ENCODE measurements at places on chromosomes 3 and 15.
A peak's percentile ranks its signal among the peaks of the same experiment; 100 is the strongest.

DNA sequence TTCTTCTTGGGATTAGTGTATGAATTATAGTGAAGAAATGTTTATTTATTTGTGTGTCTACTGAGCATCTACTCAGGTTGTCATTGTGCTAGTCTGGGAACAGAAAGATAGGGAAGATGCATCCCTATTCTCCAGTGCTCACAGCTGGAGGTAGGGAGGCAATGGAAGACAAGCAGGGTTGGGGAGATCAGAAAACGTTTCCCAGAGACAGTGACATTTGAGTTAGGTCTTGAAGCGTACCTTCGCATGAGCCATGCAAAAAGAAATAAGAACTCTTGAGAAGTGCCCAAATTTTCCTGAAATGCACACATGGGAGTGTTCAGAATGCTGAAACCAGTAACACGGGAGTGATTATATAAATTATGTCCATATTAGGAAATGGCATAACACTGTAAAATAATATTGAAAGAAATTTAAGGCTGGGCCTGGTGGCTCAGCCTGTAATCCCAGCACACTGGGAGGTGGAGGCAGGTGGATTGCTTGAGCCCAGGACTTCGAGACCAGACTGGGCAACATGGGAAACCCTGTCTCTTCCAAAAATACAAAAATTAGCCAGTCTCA is 5.3 kb upstream of the CEMIP start:
- DNase-seq, result no peak

DNA sequence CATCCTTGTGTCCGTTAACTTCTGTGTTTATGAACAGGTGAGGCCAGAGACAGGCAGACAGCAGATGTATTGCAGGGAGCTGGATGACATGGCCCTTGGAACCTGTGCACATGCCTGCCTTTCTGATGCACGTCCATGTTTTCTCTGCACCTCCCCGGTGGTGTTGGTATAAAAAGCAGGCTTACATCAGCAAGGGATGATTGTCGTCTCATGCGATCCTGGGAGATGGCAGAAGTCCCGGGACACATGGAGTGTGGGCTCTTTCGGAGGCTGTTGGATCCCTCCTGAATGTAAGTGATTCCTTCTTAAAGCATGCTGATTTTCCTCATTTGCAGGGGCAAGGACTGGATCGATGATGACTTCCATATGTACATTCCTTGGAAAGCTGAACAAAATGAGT is 134.8 kb downstream of the SNRPN start:
- no peak for DNase-seq

- DNase-seq, result no peak
Observed at GRCh38 chr3:185726254-185726967, 98.4 kb downstream of the IGF2BP2 start.

DNA sequence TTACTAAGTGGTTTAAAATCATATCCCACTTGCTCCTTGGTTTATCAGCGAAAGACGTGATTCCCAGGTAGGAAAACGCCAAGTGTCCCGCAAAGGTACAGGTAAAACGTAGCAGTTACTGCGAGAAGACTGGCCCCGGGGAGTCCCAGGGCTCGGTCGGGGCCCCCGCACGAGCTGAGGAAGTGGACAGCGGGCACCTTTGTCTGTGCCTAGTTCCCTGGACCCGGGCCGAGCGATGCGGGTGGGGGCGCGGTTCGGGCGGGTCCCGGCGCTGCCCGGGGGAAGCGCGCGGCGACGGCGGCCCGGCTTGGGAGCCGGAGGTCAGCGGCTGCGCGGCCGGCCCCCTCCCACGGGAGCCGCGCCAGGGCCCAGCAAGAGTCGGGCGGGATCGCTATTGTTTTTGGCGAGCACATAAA is 864 bp upstream of the NEO1 start:
- DNase-seq, result no peak

GRCh38 chr3:40771112-40771511 is 246.4 kb downstream of the ZNF621 start:
- DNase-seq, result no peak

- no peak for DNase-seq
Observed at GRCh38 chr15:87118435-87118834, 1038.8 kb downstream of the AGBL1 start.

DNA sequence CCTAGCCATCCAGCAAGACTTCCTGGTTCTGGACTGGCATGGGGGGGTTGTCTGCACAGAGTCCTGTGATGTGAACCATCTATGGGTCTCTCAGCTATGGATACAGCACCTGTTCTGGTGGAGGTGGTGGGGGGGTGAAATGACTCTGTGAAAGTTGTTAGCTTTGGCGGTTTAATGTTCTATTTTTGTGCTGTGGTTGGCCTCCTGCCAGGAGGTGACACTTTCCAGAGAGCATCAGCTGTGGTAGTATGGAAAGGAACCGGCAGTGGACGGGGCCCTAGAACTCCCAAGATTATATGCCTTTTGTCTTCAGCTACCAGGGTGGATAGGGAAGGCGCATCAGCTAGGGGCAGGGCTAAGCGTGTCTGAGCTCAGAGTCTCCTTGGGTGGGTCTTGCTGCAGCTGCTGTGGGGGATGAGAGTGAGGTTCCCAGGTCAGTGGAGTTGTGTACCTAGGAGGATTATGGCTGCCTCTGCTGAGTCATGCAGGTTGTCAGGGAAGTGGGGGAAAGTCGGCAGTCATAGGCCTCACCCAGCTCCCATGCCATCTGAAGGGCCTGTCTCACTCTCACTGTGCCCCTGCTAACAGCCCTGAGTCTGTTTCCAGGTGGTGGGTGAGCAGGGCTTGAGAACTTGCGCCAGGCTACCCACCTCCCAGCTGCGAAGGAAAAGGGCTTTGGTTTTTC is 7.1 kb upstream of the LARS2 start:
- DNase-seq, result peak; percentile 8

DNA sequence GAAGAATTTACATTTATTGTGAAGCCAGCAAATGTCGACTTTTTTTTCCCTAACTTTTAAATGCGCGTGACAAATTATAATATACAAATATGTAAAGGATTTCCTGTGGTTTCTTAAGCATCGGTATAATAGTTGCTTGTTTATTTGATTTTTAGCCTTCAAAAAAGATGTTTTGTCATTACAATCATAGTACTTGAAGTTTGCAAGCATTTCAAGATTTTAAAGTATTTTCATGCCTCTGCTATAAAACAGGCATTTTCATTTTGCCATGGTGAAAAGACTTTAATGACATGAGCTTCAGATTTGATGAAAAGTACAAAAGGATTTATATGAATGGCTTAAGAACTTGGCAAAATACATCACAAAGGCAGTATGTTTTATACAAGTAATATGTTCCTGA is 9.4 kb upstream of the P2RY12 start:
- no peak for DNase-seq

DNA sequence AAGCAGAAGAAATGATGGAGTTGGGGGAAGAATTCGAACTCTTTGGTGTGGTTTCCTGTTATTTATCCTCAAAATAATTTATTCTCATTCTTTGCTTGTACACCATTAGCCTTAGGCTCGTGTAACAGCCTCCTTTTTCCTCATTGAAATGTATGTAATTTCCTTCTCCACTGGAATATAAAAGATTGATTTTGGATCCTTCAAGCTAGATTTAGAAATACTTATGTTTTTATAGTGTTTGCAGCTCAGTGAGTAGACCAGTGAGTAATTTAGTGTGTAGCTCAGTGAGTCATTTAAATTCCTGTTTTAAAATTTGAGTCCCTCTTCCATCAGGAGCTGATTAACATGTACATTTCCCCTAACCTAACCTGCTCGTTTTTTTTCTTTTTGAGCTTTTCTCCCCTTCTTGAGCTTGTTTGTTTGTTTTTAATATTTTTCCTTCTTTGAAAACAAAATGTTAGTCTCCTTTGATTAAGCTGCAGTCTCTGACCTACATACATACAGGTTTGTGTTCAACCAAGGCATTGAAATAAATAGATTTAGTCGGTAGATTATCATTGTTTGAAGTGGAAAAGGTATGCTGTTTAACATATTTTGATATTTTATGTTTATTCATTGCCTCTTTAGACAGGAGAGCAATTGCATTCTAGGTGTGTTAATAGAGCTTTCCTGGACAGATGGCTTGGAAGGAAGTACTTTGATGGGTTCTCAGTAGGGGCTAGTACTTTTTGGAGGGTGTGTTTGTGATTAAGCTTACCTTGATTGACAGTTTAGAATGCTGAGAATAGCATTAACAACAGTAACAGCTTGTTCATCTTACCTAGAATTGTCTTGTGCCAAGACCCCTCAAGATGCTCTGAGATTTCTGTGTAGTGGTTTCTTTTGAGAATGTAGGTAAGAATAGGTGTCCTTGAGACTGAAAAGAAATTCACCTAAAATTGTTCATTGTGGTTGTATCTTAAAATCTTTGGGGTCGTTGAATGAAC is 5.9 kb downstream of the USP3 start:
- DNase-seq, result peak; percentile 85

DNA sequence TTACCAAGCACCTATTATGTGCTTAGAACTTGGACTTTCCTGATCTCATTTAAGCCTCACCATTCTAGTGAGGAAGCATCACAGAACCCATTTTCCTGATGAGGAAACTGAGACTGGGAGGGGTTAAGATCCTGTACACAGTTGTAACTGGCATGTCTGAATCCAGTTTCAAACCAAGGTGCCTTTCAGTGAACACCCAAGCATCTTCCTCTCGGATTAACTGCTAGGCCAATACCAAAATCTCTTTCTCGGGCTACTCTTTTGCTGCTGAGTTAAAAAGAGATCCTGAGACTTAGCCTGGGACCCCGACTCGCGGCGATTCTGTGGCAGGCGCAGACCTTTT is 578 bp upstream of the CEMIP start:
- DNase-seq, result no peak

DNA sequence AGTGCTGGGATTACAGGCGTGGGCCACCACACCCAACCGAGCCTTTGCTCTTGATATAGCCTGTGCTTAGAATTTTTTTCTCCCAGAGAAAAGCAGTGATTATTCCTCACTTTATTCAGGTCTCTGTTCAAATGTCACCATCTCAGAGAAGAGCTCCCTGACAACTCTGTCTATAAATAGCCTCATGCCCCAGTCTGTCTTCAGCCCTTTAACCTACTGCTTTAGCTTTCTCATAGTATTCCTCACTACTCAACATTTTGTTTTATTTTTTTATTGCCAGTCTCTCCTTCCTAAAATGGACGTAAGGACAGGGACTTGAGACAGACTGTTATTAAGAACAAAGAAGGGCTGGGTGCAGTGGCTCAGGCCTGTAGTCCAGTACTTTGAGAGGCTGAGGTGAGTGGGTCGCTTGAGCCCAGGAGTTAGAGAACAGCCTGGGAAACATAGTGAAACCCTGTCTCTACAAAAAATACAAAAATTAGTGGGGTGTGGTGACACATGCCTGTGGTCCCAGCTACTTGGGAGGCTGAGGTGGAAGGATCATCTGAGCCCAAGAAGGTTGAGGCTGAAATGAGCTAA is 78.7 kb upstream of the TTBK2 start:
- DNase-seq, result no peak

DNA sequence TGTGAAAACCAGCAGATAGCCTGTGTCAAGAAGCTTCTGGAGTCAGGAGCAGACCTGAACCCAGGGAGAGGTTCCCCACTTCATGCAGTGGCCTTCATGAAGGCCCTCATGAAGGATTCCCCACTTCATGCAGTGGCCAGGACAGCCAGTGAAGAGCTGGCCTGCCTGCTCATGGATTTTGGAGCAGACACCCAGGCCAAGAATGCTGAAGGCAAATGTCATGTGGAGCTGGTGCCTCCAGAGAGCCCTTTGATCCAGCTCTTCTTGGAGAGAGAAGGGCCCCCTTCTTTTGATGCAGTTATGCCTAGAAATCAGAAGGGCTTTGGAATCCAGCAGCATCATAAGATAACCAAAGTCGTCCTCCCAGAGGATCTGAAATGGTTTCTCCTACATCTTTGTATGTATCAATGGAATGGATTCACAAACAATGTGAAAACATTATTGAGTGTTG is 103.9 kb upstream of the CHD2 start:
- no peak for DNase-seq

GRCh38 chr3:101567528-101568317 is 6.1 kb downstream of the TRMT10C start:
- no peak for DNase-seq

GRCh38 chr15:80615783-80616391 is 79.2 kb upstream of the ABHD17C start:
- peak; percentile 89 for DNase-seq

DNA sequence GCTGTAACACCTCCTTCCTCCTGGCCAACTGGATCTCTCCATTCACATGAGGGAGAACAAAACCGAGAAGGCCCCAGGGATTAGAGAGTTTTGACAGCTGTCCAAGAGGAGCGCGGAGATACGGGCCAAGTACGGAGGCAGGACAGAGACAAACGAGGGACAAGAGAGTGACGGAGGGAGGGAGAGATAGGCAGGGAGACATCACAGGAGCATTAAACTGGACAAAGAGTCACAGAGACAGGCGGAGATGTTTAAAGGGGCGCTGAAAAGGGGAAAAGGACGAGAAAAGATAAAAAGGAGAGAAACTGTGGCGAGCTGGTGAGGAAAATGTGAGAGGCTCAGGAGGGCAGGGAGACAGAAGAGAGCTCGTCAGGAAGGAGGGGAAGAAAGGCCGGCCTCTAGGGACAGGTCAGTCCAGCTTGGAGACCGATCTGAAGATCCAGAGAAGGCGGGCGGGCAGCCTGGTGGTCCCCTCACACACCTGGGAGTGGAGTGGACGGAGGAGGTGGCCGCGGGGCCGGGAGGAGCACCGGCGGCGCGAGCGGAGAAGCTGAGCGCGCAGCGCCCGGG is 40.5 kb upstream of the ROPN1 start:
- DNase-seq, result peak; percentile 10

GRCh38 chr3:168839653-168840052 is 743.9 kb upstream of the GOLIM4 start:
- no peak for DNase-seq

DNA sequence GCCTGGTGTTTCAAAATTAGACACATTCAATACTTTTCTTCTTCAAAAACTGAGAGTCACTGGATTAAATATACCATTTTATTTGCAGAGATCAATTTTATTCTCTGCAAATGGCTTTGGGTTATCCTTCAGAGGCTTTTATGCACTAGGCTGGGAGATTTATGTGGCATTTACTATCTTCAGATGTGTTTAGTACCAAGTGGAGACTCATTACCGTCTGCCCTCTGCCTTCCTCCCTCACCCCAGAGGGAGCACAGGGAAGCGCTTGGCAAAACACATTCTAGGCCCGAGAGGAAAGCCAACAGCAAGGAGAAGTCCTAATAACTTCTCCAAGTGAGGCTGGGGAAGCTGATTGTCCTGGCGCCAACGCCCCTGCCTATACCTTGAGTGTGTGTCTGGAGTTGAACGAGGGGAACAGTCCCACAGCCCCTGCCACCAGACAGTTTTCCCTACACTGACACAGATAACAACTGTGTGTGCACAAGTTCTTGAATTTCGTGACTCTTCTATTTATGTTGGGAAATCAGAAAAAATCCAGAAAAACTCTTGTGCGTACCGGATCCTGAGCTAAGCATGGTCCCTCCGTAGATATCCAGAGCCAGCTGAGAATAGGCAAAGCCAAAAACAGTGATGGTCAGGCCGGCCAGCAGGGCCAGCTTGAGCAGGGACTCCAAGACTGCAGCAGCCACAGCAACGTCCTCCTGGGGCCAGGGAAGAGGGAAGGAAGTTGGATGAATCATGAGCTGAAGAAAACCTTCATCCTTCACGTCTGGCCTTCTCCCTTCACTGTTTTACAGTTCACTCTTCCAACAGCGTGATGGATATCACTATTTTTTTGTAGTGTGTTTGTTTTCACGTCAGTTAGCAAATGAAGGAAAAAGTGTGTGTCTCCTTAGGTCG is 26.6 kb downstream of the RFT1 start:
- DNase-seq, result peak; percentile 19

- DNase-seq, result no peak
Observed at GRCh38 chr3:23592961-23593931, 212.5 kb upstream of the UBE2E1 start.
